Left colon (tissue), 2 donors: ENCODE measurements at places on chromosomes 16 and 17. TPM values are rescaled to one million over a fixed set of nuclear protein-coding genes. Genes with fewer than 3 reads are reported as not detected.

Gene MYH8
- not detected for total RNA-seq

Gene SDK2
- total RNA-seq, result 0.82 TPM

Gene ZP2
- 0.18 TPM for total RNA-seq

Gene KRTAP3-1
- total RNA-seq, result not detected

Gene PYDC1
- total RNA-seq, result not detected

Gene VWA3A
- not detected for total RNA-seq

Gene YBX2
- 23.6 TPM for total RNA-seq

Gene TMEM204
- total RNA-seq, result 2.6 TPM

Gene TGFB1I1
- 7.4 TPM for total RNA-seq

Gene NPIPB8
- 5.7 TPM for total RNA-seq

Gene ALDH3A1
- 8.4 TPM for total RNA-seq

Gene KRTAP2-2
- not detected for total RNA-seq

Gene CACNG3
- total RNA-seq, result not detected

Gene RNF157
- total RNA-seq, result 23.6 TPM

Gene CCL13
- total RNA-seq, result 2.6 TPM

Gene RAMP2
- 5.0 TPM for total RNA-seq

Gene TMEM114
- total RNA-seq, result not detected

Gene SMYD4
- total RNA-seq, result 13.6 TPM

Gene DPEP2
- total RNA-seq, result 2.5 TPM

Gene ZDHHC1
- 10.7 TPM for total RNA-seq

Gene KRT9
- not detected for total RNA-seq

Gene GP1BA
- not detected for total RNA-seq

Gene CEP295NL
- 1.1 TPM for total RNA-seq

Gene ABI3
- total RNA-seq, result 7.6 TPM

Gene TBC1D3B
- total RNA-seq, result 7.4 TPM

Gene CCDC144A
- 3.4 TPM for total RNA-seq

Gene CORO1A
- total RNA-seq, result 7.6 TPM

Gene ACE
- total RNA-seq, result 27.7 TPM

Gene DPEP3
- 0.28 TPM for total RNA-seq

Gene MRC2
- total RNA-seq, result 5.1 TPM

Gene MAF
- 30.3 TPM for total RNA-seq

Gene SPIRE2
- 97.7 TPM for total RNA-seq

Gene GSE1
- 94.7 TPM for total RNA-seq

Gene TEKT5
- total RNA-seq, result 0.50 TPM

Gene CPHXL2
- total RNA-seq, result not detected

Gene CD300LF
- total RNA-seq, result 0.82 TPM

Gene PRSS53
- total RNA-seq, result 0.61 TPM

Gene KRTAP4-3
- total RNA-seq, result not detected

Gene QPRT
- total RNA-seq, result 44.9 TPM

Gene MC1R
- 2.1 TPM for total RNA-seq

Gene SGCA
- 4.7 TPM for total RNA-seq

Gene AXIN1
- total RNA-seq, result 38.4 TPM

Gene APOH
- total RNA-seq, result 0.34 TPM

Gene HSD3B7
- total RNA-seq, result 16.9 TPM

Gene TMEM235
- total RNA-seq, result not detected

Gene METRNL
- 133 TPM for total RNA-seq

Gene NHLRC4
- total RNA-seq, result 0.36 TPM

Gene SPATA22
- not detected for total RNA-seq

Gene MPV17L
- 7.5 TPM for total RNA-seq
